ENCODE measurements at places on chromosomes 4 and X.

- no peak for DNase-seq
These were observed 64.0 kb downstream of the ADRA2C start for GRCh38 chr4:3829956-3830773.

- no peak for DNase-seq
These were observed 17.2 kb downstream of the C1QTNF7 start for GRCh38 chr4:15444879-15445547.

- peak; percentile 93 for DNase-seq
These were observed 1.1 kb upstream of the MFAP3L start for GRCh38 chr4:170027181-170027829.

DNA sequence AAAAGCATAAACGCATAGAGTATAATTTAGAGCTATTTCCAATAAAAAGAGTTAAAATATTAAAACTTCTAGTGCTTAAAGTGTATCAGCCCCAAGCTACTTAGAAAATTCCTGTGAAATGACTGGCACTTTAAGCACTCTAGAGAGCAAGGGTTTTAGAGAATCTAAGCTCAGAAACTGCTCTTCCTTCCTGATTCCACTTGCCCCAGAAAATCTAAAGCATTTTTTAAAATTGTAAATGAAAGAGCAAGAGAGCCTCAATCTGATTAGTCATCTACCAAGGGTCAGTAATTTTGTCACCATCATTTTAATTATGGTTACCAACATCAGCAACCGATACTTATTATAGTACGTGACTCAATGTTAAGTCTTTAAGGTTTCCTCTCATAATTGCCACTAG, 25.0 kb downstream of the CTPS2 start:
- DNase-seq = no peak

- DNase-seq = no peak
These were observed 3.0 kb downstream of the ABCE1 start for GRCh38 chr4:145101091-145101490.

GRCh38 chr4:77538144-77538543, 67.5 kb upstream of the CXCL13 start:
- no peak for DNase-seq

DNA sequence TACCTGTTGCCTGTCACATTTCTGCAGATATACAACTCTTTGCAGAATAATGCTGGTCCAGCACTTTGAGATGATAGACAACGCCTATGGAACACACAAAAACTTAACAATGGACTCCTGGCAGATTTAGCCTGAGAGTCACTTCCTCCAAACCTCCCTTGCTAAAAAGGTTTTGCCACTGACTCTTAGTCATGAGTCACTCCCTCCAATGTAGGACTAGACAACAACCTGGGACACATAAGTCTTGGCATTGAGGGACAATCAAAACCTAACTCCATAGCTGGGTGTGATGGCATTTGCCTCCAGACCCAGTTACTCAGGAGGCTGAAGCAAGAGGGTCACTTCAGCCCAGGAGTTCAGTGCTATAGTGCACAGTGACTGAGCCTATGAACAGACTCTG, 22.0 kb upstream of the EIF4E start:
- no peak for DNase-seq

- no peak for DNase-seq
These were observed 695 bp upstream of the PIGA start for GRCh38 chrX:15336023-15336413.

DNA sequence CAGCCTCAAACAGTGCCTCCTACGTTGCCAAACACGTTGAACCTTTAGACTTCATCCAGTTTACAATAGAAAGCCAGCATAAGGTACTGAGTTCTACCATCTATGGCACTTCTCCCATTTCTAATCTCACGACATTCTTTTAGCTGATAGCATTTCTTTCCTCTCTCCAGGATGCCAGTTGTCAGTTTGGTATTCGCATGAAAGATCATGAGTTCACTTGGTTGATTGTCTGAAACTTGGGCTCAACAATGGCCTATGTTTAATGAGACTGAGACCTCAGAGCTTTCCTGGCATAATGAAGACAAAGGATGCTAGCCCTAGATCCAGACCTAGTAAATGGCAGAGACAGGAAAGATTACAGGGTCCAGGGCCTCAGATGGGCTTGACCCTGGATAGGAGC, 69.2 kb upstream of the SPRY1 start:
- DNase-seq = no peak

GRCh38 chr4:34193451-34194154, 2050.7 kb downstream of the ARAP2 start:
- DNase-seq = no peak

DNA sequence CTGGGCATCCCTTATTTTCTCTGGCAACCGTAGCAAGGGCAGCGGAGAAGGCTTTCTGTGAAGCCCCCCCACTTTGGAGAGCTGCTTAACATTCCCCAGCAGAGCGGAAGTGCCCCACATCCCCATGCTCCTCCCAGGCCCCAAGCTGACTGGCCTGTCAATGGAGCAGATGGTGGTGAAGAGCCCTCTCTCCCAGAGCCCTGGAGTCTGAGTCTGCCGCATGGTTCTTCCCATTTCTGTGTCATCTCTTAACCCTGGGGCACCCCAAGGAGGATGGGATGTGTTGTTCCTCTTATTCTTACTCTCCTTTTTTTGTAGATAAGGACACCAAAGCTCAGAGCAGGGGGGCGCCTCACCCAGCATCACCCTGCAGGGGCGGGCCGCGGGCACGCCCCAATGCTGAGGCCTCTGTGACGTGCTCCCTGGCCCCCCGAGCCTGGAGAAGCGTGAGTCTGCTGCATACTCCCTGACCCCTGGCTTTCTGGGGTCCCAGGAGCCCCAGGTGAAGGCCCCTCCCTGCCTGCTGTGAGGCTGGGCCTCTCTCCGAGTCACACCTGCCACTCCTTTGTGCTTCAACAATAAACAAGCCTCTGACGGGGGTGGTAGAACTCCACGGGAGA, 35.9 kb downstream of the ADRA2C start:
- no peak for DNase-seq

GRCh38 chr4:158315706-158316105, 105.4 kb downstream of the TMEM144 start:
- no peak for DNase-seq

DNA sequence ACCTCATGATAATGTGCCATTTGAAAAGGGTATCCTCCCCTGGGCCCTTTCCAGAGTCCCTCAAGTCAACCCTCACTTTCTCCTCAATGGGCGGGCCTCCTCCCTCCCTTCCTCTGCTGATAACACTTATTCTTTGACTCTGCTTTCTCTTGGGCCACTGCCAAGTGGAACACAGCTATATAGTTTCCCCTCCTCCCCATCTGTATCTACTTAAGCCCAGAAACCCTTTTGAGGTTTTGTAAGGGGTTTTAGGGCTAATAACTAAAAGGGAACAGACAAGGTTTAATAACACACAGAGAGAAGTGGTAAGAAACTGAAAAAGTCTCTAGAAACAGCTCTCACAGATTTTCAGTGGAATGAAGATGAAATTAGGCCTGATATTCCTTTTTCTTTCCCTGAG, 116.7 kb downstream of the GPC3 start:
- DNase-seq = no peak

DNA sequence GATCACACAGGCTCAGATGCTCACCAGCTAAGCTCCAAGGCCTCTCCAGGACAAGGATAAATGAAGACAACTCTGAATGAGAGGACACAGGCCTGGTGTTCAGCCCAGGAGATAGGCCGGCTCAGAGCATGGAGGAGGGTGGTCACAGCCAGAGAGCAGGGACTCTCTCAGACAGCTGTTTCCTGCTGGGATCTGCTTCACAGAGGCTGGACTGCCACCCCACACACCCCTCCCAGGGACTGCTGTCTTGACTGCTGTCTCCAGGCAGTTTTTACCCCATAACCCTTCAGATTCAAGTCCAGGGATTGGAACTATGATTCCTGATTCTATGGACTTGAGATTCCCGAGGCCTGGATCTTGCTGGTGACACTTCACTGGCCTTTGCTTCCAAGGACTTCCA, 89.0 kb downstream of the SMIM20 start:
- DNase-seq = no peak

- no peak for DNase-seq
These were observed 561.4 kb downstream of the ZIC3 start for GRCh38 chrX:138127314-138127713.

- no peak for DNase-seq
These were observed 371.8 kb upstream of the NOCT start for GRCh38 chr4:138643827-138644226.

DNA sequence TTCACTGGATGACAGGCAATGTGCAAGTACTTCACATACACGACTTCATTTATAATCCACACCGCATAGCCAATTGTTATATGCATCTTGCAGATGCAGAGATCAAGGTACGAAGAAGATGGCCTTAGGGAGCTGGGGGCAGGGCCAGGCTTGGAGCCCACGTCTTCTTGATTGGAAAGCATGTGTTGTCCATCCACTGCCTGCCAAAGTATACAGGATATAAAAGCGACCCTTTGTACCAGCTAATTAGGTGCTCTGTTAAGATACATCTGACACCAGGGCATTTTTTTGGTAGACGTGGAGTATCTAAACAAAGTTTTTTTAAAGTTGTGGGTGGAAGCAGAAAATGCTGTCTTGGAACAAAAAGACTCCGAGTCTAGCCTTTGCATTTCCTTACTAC, 1.4 kb downstream of the C4orf36 start:
- no peak for DNase-seq
